GM12878 (cell line): ENCODE measurements at places on chromosomes 2 and 18. TPM values are rescaled to one million over a fixed set of nuclear protein-coding genes. Genes with fewer than 3 reads are reported as not detected.

- no peaks in the 10 kb centered on the region for H3K36me3 ChIP-seq
- DNase-seq, result no peak
- no peaks in the 10 kb centered on the region for H3K4me1 ChIP-seq
- H3K27me3 ChIP-seq, result no peaks in the 10 kb centered on the region; the same call in 1 of the 2 replicates
- H3K4me3 ChIP-seq, result no peak overlapping the region
- no peak overlapping the region for H3K27ac ChIP-seq
These were observed 124.0 kb upstream of the GATA6 start for GRCh38 chr18:22045221-22045918.

DNA sequence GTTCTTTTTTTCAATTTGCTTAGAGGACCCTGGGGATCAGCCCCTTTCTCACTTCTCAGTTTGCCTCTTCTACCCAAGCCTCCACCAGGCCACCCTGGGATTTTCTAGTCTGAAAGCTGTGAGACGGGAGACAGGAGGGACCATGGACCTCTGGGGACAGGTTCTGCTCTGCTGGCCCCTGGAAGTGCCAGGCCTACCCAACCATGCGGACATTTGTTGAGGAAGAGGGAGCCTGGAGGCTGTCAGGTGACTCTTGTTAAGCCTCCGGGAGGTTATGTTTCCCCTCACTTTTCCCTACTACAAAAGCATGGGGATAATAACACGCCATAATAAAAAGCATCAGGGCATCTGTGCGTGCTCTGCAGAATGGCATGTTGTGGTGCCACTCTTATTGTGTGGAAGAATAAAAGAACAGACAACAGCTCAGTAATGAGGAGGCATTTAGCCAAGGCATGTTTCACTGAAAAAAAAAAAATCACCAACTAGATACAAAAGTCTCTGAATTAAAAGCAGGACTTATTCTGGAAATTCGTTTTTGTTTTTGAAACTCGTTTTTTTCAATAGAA is 48.3 kb upstream of the PLA2R1 start:
- H3K27me3 ChIP-seq, result no peaks in the 10 kb centered on the region
- no peak overlapping the region for H3K4me3 ChIP-seq
- no peak overlapping the region for H3K27ac ChIP-seq
- no peaks in the 10 kb centered on the region for H3K36me3 ChIP-seq
- no peak for DNase-seq
- H3K4me1 ChIP-seq, result peaks cover 13% of the 10 kb centered on the region

DNA sequence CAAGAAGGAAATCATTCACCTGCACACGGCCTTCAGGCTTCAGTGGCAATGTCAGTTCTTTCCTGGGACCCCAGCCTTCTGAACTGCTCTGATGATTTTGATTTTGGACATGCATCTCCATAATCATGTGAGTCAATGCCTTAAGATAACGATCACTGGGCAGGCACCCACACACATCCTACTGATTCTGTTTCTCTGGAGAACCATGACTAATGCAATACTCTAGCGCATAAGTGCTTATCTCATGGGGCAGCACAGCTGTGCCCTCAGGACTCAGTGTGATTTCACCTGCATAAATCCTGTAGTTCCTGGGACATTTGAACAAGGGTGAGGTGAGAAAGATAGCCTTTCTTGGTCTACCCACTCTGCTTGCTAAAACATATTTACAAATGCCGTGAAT is 144.6 kb downstream of the AKAIN1 start:
- no peak for DNase-seq
- no peaks in the 10 kb centered on the region for H3K27me3 ChIP-seq
- no peak overlapping the region for H3K4me3 ChIP-seq
- H3K27ac ChIP-seq, result no peak overlapping the region

- no peak for DNase-seq
- H3K27ac ChIP-seq, result no peak overlapping the region
- H3K36me3 ChIP-seq, result no peaks in the 10 kb centered on the region
- no peak overlapping the region for H3K4me3 ChIP-seq
These were observed 319.4 kb upstream of the RBMS1 start for GRCh38 chr2:160812830-160813505.

DNA sequence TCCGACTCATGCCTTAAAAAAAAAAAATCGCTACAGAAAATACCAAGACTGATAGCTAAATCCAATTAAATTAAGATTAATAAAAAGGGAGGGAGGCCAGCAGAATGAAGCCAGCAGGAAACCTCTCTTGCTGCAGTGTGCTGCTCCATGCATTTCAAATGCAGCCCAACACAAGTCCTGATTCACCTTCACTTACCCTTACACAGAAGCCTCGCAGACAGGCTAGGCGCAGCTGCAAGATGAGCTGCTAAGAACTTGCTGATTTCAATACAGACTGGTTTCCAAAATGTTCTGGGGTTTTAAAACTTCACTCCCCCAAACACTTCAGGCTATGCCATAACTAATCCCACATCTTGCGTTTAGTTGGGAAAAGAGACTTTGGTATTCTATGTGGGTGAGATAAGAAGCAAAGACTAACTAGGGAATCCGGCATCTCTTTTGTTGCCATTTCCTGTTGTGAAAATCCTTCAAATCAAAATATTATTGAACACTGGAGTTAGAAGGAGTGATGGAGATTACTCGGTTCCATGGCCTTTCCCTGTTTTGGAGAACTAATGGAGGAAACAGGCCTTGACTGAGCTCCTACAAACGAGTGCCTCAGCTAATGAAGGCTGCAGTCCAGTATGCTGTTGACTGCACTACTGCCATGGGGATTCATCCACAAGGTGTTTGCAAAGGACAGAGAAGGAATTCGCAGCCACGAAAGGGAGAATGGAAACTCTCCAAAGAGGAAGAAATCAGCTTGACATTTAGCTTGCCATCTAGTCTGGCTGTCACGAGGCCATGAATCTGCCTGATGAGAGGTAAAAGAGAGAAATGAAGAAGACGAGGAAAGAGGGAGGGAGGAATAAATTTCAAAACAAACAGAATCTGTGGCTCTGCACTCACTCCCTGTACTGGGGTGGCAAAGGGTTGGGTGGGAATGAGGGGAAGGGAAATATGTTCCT is 67.3 kb downstream of the CLHC1 start:
- H3K27me3 ChIP-seq, result no peaks in the 10 kb centered on the region
- no peak for DNase-seq
- H3K27ac ChIP-seq, result no peak overlapping the region
- no peaks in the 10 kb centered on the region for H3K4me1 ChIP-seq

The IL36G gene
- not detected in 2 replicates for total RNA-seq

The GCKR gene
- total RNA-seq, result not detected in 2 replicates

The RAB6C gene
- not detected in 2 replicates for total RNA-seq
